ENCODE measurements at places on chromosomes 6 and 20.

GRCh38 chr6:57205550-57206328, 16.4 kb downstream of the RAB23 start:
- no peak for DNase-seq

GRCh38 chr20:61251529-61252393, at the start of gene CDH4:
TSS of gene CDH4 (plus strand) at chr20:61252261.
- DNase-seq: peak; percentile 70

DNA sequence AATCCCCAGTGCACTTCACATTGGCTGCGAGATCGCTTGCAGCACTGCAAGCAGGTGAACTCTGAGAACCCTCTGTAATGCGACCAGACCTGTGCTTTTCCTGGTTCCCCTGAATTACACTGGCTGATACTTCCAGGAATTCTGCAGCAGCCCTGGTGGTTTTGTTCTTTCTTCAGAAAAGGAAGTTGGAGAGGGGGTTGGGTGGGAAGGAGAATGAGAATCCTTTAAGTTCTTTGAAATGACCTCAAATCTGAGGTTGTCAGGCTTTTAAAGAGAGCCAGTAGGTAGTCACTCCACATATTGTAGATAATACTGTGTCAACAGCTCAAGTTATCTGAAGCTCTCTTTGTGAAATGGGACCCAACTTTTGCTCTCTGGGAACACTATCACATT, 62.4 kb downstream of the GCNT2 start:
- peak; percentile 73 for DNase-seq

DNA sequence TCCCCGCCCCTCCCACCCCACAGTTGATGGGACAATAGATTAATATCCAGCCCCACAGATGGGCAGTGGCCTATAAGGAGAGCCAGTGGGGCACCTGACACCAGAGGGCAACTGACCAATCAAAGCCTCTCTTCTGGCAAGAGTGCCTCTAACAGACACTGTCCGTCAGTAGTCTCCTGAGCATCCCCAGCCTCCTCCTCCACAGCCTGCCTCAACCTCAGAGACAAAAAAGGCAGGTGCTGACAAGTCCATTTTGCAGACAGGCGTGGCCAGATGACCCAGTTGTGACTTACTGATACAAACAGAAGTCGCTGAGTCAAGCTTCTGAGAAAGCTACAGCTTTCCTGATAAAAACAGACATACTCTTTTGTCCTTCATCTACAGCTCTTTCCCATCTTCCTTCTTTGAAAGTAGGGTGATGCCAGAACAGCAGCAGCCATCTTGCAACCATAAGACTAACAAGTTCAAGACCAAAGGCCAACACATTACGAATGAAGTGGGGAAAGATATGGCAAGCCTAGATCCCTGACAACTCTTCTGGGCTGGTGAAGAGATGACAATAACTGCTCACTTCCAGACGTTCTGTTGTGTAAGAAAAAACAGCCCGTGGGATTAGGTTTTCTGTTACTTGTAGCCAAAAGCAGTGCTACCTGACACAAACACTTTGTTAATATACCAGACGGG, 12.3 kb downstream of the PPIL1 start:
- DNase-seq: no peak

DNA sequence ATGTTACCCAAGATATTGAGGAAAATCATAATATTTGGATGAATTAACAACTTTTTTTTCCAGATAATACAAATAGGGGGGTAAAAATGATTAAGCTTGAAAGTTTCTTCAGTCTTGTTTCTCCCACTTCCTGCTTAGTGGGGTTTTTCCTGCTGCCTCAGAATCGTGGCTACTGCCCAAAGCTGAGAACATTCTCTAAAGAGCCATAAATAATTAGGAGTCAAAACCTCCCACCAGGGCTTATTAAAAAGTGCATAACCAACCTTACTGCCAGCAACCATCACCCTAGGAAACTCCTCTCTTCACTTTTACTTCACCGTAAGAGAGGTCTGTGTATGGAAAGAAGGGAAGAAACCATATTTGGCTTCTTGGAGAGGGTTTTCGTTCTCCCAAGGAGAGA, 9.0 kb upstream of the LCA5 start:
- DNase-seq: no peak

GRCh38 chr20:44187054-44187771, at the start of gene JPH2:
TSS of gene JPH2 (minus strand) at chr20:44187188. CDS start at chr20:44186705, 483 bp downstream.
- peak; percentile 38 for DNase-seq

DNA sequence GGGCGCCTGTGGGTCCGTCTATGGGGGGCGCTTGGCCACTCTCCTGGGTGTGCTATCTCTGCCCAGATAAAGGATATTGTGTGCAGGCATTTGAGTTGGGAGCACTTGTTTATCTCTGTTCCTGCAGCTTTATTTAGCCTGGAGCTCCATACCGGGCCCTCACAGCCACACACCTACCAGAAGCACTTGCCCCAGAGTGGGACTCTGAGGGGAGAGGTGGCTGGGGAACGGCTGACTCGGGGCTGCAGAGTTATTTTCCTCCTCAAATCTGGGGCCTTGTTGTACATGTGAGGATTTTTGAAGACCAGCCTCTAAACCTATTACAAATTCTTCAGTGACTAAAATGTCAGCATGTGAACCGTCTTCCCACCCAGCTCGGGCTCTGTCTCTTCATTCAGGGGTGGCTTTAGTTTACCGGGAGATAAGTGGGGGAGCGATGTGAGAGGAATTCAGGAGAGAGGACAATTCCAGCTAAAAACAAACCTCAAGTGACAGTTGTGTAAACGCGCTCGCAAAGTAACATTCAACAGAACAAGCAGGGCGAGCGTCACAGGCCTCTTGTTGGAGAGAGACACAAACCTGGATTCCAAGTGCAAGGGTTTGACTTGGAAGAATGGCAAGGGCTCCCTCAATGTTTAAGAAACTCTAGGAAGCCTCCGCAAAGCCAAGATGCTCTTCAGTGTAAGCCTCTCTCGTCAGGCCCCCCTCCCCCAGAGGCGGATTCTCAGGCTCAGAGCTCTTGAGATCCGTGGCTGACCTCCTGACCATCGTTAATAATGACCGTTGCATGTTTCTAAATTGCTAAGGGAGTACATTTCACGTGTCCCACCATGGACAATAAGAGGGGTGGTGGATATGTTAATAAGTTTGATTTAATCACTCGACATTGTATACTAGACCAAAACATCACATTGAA, 548.9 kb downstream of the QKI start:
- no peak for DNase-seq

DNA sequence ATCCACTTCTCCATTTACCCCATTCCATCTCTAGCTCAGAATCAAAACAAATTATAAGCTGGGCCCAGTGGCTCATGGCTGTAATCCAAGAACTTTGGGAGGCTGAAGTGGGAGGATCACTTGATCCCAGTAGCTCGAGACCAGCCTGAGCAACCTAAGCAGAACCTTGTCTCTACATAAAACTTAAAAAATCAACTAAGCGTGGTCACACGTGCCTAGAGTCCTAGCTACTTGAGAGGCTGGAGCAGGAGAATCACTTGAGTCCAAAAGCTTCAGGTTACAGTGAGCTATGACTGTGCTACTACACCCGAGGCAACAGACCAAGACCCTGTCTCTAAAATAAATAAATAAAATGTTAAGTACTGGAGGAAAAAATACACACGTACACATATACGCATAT, 74.7 kb upstream of the RUNX2 start:
- no peak for DNase-seq
